ENCODE measurements at places on chromosomes 16 and 17.

GRCh38 chr17:20797292-20797691, 217.8 kb downstream of the CDRT15L2 start:
- no peak for DNase-seq

GRCh38 chr17:74192950-74193781, 10.3 kb upstream of the RPL38 start:
- peak; percentile 80 for DNase-seq

DNA sequence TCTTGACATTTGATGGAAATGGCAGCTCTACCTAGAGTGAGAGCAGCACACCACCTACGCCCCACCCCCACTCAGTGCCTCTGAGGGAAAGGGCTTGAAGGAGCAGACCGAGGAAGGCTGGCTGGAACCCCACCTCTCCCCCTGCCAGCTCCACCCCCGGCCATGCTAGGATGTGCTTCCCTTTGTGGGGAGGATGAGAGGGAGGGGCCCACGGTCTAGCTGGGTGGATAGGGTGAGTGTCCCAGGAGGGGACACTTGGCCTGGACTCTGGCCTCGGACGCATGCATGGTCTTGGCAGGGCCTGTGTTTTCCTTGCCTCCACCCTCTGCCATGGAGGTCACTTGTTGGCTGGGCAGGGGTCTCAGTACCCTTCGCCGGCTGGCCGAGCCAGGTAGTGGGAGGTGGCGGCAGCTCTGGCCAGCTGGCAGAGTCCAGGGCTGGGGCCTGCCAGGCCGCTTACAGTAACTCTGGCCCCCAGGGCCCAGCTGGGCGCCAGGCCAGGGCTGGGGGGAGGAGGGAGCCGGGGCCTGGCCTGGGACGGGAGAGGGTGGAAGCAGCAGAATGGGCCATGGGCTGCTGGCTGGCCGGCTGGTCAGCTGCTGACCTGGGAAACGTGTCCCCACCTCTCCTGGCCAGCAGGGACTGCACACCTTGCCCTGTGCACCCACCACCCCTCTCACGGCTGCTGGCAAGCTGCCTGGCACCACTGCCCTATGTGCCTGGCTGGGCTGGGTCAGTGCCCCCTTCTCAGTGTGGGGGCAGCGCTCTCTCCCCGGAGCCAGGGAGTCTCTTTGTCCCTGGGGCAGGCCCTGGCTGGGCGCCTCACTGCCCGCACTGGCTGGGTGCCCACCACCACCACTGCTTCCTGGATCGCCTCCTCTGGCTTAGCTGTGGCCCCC, 23.0 kb downstream of the RARA start:
- DNase-seq: peak; percentile 51

DNA sequence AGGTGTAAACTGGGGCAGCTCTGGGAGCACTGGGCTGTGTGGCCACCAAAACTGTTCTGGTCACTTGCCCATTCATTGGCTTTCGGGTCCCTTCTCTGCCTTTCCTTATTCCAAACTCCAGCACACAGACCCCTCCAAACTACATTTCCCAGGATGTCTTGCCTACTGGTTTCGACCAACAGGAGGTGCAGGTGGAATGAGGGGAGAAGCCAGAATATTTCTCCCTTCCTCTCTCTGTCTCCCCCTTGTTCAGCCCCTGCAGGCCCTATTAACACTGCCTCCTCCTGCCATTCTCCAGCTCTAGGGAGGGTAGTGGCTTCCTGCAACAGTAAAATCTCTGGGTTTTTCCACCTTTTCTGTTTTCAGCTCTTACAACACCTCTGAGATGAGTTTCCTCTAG, 13.2 kb upstream of the NAGPA start:
- peak; percentile 10 for DNase-seq

DNA sequence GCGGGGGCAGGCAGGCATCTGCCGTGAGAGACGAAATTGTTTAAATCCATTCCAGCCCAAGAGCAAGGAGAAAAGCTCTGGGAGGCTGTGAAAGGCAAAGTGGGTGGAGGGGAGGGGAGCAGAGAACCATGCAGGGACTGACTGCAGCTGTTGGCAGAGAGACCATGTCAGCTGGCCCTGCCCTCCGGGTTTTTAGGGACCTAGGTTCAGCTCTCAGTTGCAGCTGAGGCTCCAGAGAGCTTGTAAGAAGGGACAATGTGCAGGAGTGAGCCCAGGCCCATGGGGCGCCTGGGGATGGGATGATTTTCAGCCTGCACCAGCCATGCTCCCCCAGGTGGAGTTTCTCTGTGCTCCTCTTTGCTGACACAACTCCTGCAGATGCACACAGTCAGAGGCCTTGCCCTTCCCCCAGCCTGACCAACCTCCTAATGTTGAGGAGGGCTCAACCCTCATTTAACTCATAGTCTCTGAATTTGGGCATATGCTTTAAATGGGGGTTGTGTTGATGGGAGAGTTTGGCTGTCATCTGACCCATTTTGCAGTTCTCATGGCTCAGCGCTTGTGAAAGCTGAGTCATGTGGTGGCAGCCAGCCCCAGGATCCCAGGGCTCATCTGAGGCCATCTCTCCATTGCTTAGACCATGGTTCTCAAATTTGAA, 70.9 kb downstream of the PLXDC1 start:
- no peak for DNase-seq
